T-helper 2 cell (primary cell): ENCODE measurements at places on chromosomes 7 and 10.
A peak's percentile ranks its signal among the peaks of the same experiment; 100 is the strongest.

DNA sequence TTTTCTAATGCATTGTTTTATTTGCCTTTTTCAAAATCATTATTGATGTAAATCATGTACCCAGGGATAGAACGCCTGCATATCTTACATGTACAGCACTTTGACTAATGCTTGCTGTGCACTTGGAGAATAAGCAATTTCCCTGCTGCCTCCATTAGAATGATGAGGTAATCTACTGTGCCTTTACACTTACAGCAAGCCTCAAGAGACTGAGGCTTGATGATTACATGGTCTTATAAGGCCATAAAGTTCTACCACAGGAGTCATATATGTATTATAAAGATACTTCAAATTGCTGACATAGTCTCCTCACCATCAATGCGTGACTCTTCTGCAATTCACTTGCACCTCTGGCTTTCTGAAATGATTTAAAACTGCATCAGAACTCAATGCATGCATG lies 328.6 kb upstream of the HGF start:
- DNase-seq, result no peak

GRCh38 chr10:21263263-21263803 lies 262.1 kb downstream of the SKIDA1 start:
- no peak for DNase-seq

DNA sequence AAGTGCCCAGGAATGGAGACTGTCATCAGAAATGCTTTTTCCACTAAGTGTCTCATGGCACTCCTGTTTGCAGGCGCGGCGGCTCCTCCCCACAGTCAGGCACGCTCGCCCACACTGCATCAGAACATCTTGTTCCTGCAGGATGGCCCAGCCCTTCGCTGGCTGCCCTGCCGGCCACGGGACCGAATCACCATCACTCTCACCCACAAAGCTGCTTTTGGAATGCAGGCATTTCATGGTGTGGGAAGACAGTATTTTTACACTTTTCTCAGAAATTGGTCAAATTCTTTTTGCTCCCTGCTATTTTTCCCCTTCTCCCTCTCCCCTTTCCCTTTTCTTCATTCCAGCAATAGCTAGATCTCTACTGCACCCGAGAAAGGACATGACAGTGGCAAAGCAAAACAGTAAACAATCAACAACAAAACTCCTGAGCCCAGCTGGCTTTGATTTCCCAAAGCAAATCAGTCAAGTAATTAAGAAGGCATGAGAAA lies 176.1 kb upstream of the TNS3 start:
- no peak for DNase-seq

DNA sequence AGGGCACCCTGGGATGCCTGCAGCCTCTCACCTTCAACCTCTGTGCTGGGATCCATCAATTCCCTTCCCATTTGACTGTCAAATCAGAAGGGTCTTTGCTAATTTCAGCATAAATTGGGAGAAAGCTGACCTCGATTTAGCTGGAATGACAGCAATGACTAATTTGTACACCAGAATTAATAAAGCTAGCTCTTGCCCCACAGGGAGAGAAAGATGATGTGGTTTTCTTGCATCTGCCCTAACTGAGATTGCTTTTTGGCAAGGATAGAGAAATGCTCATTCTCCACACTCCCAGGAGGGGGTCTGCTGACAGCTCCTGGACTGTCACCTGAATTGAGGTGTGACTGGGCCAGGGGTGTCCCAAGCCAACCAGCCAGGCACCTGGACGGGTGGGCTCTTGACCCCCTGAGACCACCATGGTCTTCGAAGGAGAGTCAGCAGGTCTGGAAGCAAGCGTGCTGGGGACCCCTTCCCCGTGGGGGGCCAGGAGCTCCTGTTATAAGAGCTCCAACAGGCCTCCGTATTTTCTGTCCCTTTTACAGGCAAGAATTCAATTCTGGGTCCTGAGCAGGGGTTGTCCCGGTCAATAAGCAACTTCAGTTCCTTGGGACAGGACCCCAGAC lies 42.1 kb downstream of the RBM17 start:
- no peak for DNase-seq

DNA sequence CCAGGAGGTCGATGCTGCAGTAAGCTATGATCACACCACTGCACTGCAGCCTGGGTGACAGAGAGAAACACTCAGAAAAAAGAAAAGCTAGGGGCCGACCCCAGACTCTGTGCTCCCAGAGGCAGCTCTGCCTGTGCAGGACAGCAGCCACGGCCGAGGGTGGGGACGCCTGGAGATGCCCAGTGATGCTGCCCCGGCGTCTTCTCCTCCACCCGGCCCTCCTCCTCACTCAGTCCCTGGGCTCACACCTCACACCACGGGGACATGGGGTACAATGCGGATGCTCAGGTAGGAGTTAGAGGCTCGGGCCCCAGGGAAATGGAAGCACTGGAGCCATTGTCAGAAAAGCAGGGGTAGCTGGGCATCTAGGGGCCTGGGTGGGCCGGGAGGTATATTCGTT lies 46.3 kb upstream of the ELFN1 start:
- no peak for DNase-seq

GRCh38 chr10:82319074-82319473 lies 444.1 kb downstream of the NRG3 start:
- DNase-seq, result no peak

GRCh38 chr10:133048266-133048665 lies 39.5 kb upstream of the ADGRA1 start:
- DNase-seq, result no peak

- DNase-seq, result no peak
These were observed 4.5 kb downstream of the ADIRF start for GRCh38 chr10:86972613-86973380.

DNA sequence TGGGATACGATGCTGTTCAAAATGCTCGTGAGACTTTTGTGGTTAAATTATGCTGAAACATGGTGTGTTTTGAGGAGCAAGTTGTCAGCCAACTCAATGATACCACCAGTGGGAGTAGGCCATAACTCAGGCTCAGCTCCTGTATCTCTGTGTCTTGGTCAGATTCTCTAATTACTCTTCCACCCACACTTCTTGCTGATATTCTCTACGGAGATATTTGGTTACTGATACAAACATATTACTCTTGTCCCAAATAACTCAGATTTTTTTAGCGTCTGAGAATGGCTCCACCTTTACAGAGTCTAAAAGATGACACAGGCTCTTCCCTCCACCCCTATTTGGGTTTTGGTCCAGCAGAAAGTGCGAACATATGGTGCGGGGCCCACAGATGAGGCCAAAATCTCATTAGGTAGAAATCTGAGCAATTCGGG lies 168.9 kb downstream of the PKD1L1 start:
- DNase-seq, result no peak

DNA sequence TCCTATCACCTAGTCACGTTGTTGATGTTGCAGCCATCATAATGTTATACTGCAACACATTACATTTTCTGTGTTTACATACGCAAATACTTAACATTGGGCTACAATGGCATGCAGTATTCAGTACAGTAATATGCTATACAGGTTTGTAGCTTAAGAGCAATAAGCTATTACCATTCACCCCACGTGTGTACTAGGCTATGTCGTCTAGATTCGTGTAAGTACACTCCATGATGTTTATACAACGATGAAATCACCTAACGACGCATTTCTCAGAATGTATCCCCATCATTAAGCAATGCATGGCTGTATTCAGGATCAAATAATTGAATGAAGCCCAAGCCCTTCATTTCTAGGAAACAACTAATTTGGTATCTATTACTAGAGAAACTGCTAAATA lies 43.4 kb upstream of the C1GALT1 start:
- no peak for DNase-seq

DNA sequence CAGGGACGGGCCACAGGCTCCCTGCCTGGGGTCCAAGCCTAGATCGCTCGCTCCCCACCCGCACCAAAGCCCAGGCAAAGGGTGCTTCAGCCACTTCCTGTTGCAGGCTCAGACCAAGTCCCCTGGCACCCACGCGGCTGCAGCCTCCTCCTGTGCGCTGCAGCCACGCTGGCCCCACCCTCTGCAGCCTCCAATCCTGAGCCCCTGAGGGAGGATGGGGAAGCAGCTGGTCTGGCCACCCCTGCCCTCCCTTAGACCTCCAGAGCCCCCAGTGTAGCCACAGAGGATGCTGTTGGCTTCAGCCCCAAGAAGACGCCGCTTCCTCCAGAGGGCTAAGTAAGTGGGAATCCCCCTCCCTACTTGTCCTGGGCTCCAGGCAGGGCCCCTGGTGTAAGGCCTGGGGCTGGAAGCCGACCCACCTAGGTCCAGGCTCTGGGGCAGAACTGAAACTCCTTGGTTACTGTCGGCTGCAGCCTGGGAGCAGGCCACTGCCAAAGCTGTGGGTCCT lies 9.4 kb downstream of the LIMK1 start:
- DNase-seq, result peak; percentile 16

DNA sequence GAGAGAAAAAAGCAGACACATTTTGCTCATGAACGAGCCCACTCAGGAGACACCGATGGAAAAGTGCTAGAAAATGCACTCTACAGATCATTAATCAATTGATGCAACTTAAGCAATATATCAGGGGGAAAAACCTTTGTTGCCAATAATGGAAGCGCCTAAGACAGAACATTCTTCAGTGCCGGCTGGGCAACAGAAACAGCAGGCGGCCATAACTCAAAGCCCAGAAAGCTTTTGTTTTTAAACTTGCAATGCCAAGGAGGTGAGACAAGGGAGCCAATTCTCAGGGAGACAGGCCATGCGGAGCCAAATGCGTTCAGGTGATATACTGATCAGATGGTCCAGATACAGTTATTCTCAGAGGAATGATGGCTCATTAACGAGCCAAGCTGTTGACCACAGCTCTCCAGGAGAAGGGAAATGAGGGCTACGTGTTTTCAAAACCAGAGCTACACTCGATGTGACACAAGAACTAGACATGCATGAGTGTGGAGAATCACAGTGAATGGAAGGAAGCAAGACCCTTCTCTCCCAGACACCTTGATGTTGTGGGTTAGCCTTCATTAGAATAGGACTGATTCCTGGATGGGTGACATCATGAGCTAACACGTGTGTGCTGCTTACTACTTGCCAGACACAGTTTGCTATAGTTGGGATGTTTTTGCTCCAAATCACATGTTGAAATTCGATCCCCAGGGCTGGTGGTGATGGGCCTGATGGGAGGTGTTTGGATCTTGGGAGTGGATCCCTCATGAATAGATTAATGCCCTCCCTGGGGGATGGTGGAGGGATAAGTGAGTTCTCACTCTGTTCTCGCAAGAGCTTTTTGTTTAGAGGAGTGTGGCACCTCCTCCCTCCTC lies 79.1 kb upstream of the KCNMA1 start:
- DNase-seq, result no peak

- no peak for DNase-seq
These were observed 464.8 kb downstream of the SEMA3D start for GRCh38 chr7:84722086-84722485.

GRCh38 chr10:110268442-110268841 lies 36.3 kb downstream of the SMNDC1 start:
- no peak for DNase-seq

DNA sequence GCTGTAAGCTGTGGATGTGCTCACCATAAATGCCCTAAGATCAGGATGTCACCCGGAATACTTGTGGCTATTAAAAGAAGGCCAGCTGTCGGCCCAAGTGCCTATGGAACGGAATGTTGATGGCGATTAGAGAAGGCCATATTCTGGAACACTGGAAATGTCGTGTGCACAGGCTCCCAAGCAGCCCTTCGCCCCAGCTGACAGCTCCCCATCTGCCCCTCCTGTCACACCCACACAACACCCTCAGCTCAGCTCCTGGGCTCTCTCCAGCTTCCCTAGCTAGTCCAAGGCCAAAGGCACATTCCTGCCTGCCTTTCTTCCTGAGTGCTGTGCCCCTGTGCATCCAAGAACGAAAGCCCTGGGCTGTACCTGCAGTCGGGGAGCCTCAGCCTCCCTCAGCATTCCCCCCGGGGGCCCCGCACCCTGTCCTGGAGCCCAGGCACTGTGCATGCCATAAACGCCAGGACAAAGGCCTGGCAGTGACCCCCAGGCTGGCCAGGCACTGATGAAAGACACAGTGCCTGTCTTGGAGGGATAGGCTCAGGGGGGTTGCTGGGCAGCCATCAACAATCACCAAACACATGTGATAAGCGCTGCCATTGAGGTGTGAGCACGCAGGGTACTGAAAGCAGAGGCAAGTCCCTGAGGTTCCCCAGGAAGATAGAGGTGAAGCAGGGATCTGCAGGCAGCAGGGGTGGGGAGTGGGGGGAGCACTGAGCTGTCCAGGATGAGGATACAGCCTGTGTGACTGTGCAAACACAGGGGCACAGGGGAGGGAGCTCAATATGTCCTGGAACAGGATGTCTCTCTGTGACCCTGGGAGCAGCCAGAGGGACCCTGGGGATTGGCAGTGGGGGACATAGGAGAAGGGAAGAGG lies 3.7 kb upstream of the LDB3 start:
- no peak for DNase-seq

DNA sequence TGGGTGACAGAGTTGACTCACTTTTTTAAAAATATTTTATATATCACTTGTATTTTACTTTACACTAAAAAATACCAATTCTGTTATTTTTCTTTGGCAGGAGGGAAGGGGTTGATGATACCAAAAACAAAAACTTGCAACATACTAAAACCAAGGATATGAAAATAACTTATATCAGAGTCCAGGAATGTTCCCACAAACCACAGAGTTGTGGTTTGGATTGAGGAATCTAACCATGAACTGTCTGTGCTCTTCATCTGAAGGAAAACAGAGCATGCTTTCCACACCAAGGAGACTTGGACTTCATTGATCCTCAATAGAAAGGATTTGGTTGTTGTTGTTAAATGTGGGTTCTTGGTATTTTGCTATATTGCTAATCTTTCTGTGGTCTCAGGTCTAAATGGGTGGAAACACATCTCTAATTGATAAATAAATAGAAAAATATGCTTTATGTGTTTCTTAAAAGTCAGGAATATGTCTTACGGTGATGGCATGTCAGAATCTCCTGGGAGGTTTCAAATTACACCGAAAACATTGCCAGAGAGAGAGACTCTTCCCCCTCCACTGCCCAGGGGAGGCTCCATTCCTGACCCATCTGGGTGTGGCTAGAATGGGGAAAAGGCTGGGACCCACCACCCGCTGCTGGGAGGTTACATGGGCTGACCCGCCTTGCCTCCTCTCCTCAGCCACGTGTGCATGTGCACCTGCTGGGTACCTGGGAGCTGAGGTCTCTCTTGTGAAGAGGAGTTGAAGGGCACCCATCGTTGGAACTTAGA lies 46.9 kb upstream of the STK17A start:
- no peak for DNase-seq

DNA sequence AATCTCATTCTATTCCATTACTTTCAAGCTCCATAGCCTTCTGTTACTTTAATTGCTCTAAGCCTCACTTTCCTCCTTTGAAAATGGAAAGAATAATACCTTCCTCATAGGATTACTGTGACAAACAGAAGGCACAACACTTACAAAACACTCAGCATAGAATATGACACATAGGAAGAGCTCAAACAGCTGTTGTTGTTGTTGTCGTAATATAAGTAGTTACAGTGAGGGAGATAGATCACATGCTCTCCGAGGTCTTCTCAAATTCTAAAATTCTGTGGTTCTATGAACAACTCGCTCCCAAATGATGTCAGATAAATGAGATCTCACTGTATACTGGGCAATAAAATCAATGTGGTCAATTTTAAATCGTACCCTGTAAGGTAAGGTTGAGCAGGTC lies 1049.3 kb upstream of the C7orf33 start:
- no peak for DNase-seq

GRCh38 chr7:115682507-115682906 lies 348.1 kb downstream of the TFEC start:
- no peak for DNase-seq
